ENCODE measurements at places on chromosomes 1 and 21. TPM values are rescaled to one million over a fixed set of nuclear protein-coding genes. Genes with fewer than 3 reads are reported as not detected.

CD101 gene
- 5.7 TPM for total RNA-seq

TNFRSF4 gene
- total RNA-seq = 94.7 TPM

C4BPA gene
- total RNA-seq = 0.12 TPM

BSND gene
- total RNA-seq = not detected

LCE3D gene
- not detected for total RNA-seq

ISG15 gene
- total RNA-seq = 19.5 TPM

SELP gene
- total RNA-seq = 2.3 TPM

ZSWIM5 gene
- total RNA-seq = 1.6 TPM

IL20 gene
- total RNA-seq = not detected

IVNS1ABP gene
- total RNA-seq = 467 TPM

LCK gene
- 268 TPM for total RNA-seq

RUNX3 gene
- 243 TPM for total RNA-seq

RGS16 gene
- total RNA-seq = 23.4 TPM

ZP4 gene
- total RNA-seq = not detected
